ENCODE measurements at places on chromosomes 12 and 14.

- DNase-seq, result no peak
Measured at GRCh38 chr12:15721316-15722115, 67.7 kb downstream of the EPS8 start.

DNA sequence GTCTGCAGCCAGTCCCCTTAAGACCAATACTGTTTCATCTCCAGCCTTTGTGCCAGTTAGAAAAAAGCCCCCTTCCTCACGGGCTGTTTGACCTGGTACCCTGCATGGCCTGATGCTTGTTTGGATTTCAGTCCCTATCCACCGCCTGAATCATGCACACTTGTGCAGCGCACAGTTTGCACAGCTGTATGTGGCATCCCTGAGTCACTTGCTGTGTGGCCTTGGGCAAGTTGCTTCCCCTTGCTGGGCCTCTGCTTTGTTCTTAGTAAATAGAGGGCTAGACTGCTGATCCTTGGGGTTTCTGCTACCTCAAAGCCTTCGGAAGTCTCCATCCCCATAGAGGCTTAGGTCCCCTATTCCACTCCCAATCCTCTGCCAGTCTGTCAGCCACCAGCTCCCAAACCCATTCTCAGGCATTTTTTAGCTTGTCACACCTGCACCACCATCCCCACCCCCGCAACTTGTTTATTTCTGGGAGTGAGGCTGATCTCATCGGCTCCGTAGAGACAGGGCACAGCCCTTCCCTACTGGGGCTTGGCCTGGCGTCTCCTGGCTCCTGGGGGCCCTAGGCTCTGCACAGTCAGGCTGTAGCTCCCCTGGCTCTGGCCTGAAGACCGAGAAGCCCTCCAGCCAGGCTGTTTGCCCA is 8.8 kb downstream of the KRT80 start:
- no peak for DNase-seq

DNA sequence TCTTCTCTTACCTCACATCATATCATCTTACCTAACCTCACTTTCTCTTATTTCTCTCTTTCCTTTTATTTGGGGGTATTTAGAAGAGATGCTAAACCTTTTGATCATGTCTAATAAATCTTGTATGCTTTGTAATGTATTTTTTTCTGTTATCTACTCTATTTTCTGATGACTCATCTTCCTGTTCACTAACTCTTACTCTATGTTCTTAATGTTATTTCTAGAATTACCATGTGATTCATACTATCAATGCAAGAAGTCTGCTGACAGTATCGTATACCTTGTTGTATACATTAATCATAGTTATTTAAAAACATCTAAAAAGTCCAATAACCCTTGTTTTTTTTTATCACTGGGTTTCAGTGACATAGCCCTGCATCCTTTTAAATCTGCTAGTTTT is 62.3 kb downstream of the MGAT4C start:
- DNase-seq, result no peak

DNA sequence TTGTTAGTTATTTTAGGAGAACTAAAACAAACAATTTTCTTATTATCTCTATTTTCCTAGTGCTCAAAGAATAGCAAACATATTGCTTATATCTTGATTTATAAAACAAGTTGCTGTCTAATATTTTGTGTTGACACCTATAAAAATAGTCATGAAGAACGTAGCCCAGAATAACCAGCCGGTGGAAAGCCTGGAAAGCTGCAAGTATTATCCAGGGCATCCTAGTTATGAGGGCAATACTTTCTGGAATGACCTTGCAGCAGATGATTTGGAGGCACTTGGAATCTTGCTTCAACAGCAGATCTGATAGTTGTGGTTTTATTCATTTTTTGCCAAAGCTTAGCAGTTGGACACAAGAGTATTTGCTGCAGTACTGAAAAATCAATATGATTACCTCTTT is 948.7 kb downstream of the LRFN5 start:
- no peak for DNase-seq

GRCh38 chr14:104586832-104587620 is 7.5 kb downstream of the C14orf180 start:
- DNase-seq, result no peak

DNA sequence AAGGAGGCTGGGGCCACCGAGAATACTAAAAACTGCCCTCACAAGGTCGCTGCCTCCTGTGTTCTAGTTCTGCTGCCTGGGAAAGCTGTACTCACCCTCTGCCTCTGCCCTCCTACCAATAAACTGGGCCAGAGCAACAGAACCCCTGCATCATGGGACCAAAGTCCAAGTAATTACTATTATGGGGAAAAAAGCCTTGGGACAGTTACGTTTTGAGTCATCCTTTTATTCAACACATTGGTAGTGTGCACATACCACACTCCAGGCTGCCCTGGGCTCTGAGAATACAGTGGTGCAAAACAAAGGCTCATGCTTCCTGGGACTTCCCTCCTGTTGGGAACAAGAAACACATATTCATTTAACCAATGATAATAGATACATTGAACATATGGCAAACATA is 49.0 kb downstream of the CACNA1C start:
- DNase-seq, result no peak

- DNase-seq, result no peak
Measured at GRCh38 chr14:21107283-21107800, 6.5 kb downstream of the TMEM253 start.

- DNase-seq, result no peak
Measured at GRCh38 chr12:3974883-3975282, 101.7 kb upstream of the PARP11 start.

DNA sequence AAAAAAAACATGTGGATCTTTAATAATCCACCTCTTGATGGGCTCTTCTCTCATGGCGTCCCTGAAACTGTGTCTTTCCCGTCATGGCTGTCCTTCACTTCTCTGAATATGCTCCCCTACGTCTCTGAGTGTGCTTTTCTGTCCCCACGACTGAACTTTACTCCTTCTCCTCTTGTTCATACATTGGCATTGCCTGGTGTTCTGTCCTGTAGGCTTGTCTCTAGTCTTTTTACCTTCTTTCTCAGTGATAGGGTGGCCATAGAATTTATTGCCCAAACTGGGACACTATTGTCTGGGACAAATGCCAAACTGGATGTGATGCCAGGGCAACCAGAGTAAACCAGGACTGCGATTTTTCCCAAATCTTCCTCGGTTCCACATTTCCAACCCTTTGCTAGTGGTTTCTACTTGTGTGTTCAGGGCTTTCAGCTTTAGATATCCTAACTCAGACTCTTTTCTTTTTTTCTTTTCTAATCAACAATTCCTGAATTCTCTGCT is 202.2 kb downstream of the ATP23 start:
- no peak for DNase-seq

- DNase-seq, result no peak
Measured at GRCh38 chr14:102809870-102810269, 32.6 kb downstream of the TRAF3 start.

DNA sequence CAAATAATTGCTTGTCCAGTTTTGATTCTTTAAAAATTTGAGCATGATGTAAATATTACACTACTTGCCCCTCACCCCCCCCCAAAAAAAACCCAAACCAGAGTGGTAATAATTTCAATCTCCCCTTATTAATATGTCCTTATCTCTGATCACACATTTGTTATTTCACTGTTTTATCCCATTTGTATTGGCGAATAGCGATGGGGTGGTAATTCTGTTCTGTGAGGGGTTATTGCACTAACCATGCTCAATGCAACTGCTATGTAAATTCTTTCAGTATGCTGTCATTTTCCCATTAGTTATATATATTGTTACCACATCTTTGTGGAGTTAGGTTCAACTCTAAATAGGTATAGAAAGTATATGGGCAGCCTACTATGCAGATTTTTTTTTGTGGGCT is 1.1 kb downstream of the RIMKLB start:
- DNase-seq, result no peak

GRCh38 chr12:119202544-119202943 is 23.8 kb downstream of the HSPB8 start:
- DNase-seq, result no peak

GRCh38 chr12:62301080-62301798 is 41.0 kb downstream of the USP15 start:
- no peak for DNase-seq

- DNase-seq, result no peak
Measured at GRCh38 chr14:94653321-94653720, 41.1 kb downstream of the SERPINA3 start.

- DNase-seq, result no peak
Measured at GRCh38 chr12:113002676-113003075, 24.4 kb downstream of the OAS2 start.

DNA sequence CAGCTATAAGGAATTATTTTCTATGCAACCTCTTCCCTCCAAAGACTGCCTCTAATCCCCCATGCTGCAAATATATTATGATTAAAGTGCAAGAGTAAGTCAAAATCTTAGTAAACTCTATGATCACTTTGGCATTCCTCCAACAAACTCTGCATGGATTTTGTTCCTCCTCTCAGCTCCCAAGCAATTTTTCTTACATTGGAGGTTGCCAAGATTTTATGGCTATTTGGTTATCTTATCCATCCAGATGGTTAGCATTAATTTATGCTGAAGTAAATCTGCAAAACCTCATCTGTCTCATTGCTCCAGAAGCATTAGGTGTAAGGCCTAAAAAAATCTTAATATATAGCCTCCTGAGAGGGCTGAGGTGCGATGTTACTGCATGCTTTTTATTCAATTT is 228.1 kb downstream of the CHST11 start:
- DNase-seq, result no peak

DNA sequence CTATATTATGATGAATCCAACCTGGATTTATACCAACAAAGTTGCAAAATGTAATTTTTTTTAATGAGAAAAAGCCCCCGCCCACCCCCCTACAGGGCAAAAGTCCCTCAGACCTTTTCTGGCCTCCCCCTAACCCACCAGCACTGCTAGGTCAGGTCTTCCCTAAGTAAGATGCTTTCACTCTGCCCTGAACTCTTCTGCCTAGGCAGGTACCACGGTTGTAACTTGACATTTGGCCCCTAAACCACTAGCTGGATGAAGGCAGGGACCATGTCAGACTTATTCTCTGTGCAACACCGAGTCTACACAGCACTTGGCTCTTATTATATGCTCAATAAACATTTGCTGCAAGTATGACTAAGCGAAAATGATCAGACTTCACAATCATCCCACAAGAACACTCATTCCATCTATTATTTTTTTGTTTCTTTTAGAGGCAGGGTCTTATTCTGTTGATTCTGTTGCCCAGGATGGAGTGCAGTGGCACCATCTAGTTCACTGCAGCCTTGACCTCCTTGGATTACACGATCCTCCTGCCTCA is 63.2 kb downstream of the SPRING1 start:
- no peak for DNase-seq

GRCh38 chr12:749751-750270 is 2.6 kb upstream of the WNK1 start:
- no peak for DNase-seq

- DNase-seq, result no peak
Measured at GRCh38 chr14:64880221-64881121, 764 bp upstream of the SPTB start.

DNA sequence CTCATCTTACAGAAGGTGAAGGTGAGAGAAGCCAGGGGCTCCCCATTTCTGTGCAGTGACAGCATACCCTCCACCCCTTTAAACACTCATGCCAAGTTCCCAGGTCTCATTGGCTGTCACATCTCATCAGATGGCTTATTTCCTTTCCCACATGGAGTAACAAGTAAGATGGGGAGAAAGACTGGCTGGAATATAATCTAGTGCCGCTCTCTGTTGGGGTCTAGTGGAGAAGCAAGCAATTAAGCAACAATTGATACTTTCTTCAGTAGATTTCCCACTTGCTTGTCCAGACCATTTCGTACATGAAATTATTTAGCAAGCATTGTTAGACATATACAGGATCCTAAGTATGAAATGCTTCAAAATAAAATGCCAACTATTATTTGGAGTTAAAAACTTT is 92.2 kb downstream of the SLC5A8 start:
- no peak for DNase-seq

- no peak for DNase-seq
Measured at GRCh38 chr14:93042968-93043940, 72.5 kb downstream of the ITPK1 start.

GRCh38 chr12:122062832-122063693 is 15.5 kb upstream of the MLXIP start:
- no peak for DNase-seq

- no peak for DNase-seq
Measured at GRCh38 chr12:92431146-92431545, 271.6 kb upstream of the PLEKHG7 start.

GRCh38 chr12:41564816-41565215 is 376.7 kb downstream of the PDZRN4 start:
- DNase-seq, result no peak

DNA sequence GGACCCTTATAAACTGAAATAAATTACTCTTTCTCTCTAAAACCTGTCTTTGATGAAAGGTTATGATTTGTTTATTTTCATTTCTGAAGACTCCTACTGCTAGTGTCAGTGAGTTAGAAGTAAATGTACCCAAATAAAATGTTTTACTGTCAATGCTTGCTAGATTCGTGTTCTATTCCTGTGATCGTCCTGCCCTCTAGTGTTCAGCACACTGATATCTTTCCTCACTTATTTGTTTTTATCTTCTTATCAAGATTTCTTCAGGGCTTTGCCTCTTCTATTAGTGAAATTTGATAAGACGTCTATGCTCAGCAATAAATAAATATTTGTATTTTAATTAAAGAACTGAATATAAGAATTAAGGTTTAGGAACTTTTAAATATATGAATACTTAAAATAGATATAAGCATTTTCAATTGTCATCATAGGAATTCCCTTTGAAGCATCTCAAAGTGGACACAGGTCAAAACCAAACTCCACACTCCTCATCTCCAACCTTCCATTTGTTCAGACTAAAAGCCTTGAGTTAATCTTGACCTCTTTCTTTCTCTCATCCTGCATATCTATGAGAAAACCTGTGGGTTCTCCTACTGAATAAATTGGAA is 75.8 kb downstream of the C12orf50 start:
- no peak for DNase-seq

GRCh38 chr12:100401660-100402059 is 44.8 kb downstream of the SLC17A8 start:
- no peak for DNase-seq

- DNase-seq, result no peak
Measured at GRCh38 chr14:29235991-29236390, 469.4 kb downstream of the FOXG1 start.

DNA sequence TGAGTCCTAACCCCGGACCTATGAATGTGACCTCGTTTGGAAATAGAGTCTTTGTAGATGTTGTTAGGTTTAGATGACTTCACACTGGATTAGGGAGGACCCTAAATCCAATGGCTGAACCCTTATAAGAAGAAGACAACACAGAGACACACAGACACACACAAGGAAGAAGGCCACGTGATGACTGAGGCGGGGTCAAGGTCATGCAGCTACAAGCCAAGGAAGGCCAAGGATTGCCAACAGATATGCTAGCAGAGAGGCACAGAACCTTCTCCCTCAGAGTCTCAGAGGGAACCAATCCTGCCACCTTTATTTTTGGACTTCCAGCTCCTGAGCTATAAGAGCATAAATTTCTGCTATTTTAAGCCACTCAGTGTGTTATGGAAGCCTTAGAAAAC is 31.8 kb downstream of the LTBP2 start:
- no peak for DNase-seq

DNA sequence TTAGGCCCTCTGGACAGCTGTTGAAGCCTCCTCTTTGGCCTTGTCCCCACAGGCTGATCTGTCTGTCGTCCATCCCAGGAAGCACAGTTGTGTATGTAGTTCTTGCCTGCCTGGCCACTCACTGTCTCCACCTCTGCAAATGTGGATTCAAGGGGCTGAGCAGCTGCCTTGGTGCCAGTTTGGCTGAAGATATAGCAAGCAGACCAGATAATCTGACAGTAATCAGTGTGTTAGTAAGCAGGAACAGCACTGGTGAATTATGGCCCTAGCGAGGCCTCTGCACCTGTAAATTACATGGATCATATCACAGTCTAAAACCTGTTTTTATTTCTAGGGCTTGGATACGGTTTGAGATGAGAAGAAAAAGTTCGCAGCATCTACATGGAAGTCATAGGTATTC is 282.5 kb upstream of the NOS1 start:
- DNase-seq, result no peak

Data from stimulated activated CD4-positive, alpha-beta T cell treated with anti-CD3 and anti-CD28 coated beads, Interleukin-12 subunit alpha, Interleukin-12 subunit beta, amount 100 ng/mL, for 48 hours (primary cell).